D721Med (cell line): ENCODE measurements at places on chromosomes 2 and 18.

GRCh38 chr2:191675807-191676721 is 1.9 kb upstream of the NABP1 start:
- DNase-seq, result no peak

DNA sequence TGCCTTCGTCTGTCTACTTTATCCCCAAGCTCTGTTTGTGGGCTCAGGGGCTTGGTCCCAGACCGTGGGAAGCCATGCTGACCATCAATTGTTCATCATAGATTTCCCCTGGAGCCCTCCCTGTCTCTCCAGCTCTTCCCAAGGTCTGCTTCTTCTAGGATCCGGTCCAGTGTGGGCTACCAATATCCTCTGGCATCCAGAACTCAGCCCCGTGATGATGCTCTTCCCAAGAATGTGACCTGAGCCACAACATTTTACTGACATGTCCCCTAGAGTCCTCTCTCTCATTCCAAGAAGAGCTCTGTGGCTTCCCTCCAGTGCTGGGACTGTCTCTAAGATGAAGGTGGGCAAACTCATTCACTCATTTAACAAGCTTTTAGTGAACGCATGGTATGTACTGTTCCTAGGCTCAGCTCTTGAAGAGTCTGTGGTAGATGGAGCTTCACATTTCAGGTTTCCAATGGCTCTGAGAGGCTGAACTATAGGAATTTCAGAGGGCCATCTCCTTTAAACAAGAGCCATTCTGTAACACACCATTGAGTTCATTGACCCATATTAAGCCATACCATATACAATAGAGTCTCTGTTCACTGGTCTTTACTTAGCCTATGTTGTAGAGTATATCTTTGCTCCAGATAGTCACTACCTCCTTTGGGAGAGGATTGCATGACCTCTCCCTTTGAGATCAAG is 142.0 kb upstream of the APCDD1 start:
- DNase-seq, result no peak

- no peak for DNase-seq
These were observed 75.3 kb upstream of the SIX3 start for GRCh38 chr2:44866152-44866551.

GRCh38 chr2:85959185-85959584 is 70.4 kb upstream of the ST3GAL5 start:
- no peak for DNase-seq

DNA sequence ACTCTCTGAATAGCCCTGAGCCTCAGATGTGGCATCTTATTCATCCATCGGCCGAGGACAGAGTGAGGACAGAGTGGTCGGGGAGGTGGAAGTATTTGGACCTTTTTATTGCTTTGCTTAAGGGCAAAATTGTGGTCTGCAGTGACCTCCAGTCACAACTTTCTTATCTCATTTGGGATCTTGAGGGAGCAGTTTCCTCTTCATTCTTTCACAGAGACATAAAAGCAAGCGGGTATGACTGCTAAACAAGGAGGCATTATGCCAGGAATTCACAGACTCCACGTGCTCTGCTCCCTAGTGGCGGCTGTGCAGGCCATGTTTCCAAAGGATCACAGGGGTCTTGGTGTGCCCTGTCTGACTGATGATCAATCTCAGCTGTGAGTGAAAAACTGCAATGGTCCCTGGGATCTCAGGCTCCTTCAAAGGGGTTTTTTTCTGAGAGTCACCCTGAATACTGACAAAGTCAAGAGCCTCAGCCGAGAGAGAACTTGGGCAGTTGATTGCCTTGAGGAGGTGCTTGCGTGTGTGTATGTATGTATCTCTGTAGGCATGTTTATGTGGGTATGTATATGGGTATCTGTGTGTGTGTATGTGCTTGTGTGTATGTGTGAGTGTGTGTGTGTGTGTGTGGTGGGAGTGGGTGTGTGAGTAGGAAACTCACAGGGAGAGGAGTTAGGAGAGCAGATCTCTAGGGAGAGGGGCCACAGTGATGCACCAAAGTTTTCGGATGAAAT is 47.7 kb downstream of the RAPGEF4 start:
- no peak for DNase-seq

DNA sequence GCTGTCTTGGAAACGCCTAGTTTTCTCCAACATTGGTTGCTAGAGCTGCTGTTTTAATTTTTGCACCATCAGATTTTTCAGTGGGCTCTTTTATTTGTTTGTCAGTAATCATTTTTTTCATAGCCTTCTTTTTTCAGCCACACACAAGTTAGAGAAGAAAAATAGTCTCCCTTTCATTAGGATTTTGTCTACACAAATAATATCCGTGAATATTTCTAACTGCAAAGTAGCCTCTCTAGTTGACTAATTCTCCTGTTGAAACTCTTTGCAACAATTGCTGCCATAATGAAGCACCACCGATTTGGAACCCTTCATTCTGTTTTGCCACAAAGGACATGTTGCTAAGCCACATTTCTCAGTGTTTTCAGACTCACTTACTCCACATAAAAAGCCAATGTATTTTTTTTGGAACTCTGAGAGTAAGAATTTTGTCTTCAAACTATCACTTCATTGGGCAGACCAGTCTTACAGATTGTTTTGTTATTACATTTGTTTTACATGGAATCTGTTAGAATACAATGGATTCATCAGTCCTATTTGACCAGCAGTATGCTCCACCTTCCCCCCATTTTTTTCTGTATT is 9.6 kb downstream of the KCNJ3 start:
- no peak for DNase-seq

GRCh38 chr2:41859615-41860514 is 188.0 kb upstream of the PKDCC start:
- no peak for DNase-seq

DNA sequence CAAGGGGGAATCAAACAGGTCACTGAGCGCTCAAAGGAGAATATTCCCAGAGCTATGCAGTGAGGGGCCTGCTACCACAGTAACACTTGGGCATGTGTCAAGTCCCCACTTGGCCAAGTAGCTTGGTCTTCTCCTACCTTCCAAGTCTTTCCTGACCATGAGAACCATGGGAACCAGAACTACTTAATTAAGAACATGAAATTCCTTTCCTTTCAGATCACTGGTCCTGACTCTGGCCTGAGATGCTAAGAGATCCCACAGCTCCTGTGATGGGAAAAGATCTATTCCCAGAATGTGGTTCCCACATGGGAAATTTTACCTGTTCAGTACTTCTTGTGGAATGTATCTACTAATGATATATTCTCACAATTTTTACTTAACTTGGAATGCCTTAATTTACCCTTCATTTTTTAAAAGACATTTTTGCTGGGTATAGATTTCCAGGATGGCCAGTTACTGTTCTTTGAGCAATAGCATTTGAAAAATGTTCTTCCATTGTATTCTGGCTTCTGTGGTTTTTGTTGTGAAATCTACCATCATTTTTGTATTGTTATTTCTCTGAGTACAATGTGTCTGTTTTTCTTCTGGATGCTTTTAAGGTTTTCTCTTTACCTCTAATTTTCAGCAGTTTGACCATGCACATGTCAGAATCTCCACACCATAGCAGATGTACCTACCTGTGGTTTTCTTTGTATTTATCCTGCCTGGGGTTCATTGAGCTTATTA is 37.9 kb downstream of the KCNIP3 start:
- DNase-seq, result no peak

- DNase-seq, result no peak
These were observed 69.7 kb downstream of the NUP35 start for GRCh38 chr2:183193904-183194303.

- DNase-seq, result no peak
These were observed 123.0 kb upstream of the SLC39A10 start for GRCh38 chr2:195533771-195534642.

- no peak for DNase-seq
These were observed 22.7 kb downstream of the ALPK2 start for GRCh38 chr18:58606236-58606635.

DNA sequence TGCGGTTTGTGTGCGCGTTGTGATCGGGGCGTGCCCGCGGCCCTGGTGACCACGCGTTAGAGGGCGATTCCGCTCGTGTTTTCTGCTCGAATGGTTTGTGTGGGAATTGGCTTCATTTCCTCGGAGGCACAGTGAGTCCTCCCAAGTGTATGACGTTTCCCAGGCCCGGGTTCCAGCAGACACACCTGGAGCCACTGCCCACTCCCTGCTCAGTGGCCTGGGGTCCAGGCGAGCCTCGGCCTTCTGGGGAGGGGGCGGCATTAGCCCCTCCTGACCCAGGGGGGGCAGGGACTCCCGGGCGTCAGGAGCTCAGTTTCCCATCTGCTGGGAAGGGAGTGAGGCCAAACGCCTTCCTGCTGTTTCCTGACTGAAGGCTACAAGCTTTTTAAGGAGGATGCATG is 92.1 kb downstream of the NFATC1 start:
- DNase-seq, result no peak

GRCh38 chr18:48140731-48141130 is 210.3 kb upstream of the SMAD2 start:
- DNase-seq, result no peak

- DNase-seq, result no peak
These were observed 74.7 kb downstream of the ZEB2 start for GRCh38 chr2:144445196-144445595.
